ENCODE measurements at places on chromosomes 3 and 15.
A peak's percentile ranks its signal among the peaks of the same experiment; 100 is the strongest.

GRCh38 chr3:135023996-135024658 lies 229.1 kb downstream of the EPHB1 start:
- no peak for DNase-seq

DNA sequence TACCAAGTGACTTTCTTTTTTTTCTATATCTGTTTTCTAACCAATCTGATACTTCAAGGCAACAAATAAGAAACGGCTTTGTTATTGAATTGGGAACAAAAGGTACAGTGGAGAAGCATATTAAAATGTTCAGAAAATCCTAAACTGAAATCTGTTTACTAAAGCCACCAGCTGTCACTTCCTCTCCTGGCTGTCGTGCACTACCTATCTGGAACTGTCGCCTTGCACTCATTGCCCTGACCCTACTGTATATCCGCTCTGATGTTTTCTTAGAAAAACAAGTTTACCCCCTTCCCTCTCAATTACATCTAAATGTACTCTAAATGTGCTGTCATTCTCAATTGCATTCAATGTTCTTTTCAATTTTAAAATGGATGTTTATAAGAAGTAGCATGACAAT lies 439.8 kb upstream of the ARRDC4 start:
- no peak for DNase-seq

- DNase-seq = no peak
These were observed 950.7 kb upstream of the CFAP20DC start for GRCh38 chr3:60000311-60001105.

GRCh38 chr15:62150445-62150844 lies 14.6 kb downstream of the C2CD4B start:
- no peak for DNase-seq

- no peak for DNase-seq
These were observed 21.4 kb upstream of the NR2C2 start for GRCh38 chr3:14925729-14926591.

GRCh38 chr3:100117093-100117492 lies 2.8 kb upstream of the FILIP1L start:
- no peak for DNase-seq

DNA sequence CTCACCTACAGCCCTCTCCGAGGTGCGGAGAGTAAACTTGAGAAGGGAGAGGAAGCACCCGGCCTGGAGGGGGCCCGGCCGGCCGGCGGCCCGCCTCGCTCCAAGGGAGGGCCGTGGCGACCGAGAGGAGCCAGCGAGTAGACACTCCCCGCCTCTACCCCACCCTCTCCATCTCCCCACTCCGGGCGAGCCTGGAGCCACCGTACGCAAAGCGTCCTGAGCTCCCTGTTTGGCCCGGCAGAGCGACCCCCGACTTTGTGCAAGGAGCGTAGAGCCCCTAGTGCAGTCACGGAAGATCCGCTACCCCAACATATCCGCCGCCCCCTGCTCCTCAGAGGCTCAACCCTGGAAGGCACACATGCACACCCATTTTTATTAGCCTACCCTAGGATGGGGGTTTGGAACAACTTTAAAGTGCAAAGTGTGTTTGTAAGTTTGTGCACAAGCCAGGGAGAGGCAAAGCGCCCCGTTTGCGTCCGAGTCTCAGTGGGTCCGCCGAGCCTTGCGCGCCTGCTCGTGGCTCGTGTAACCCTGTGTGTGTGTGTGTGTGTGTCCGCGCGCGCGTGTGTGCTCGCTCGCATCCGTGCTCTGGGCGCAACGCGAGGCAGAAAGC lies 508 bp upstream of the SMAD6 start:
- DNase-seq = no peak

GRCh38 chr3:30319713-30320112 lies 286.7 kb upstream of the TGFBR2 start:
- DNase-seq = peak; percentile 60

DNA sequence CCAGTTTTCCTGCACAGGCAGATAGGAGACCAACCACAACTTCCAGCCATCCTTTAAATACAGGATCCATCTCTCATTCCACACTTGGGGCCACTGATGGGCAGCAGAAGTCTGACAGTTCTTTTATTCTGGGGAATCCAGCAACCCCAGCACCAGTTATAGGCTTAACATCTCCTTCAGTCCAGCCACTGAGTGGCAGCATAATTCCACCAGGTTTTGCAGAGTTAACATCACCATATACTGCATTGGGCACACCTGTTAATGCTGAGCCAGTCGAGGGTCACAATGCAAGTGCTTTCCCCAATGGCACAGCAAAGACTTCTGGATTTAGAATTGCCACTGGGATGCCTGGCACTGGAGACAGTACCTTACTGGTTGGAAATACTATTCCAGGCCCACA lies 2.9 kb downstream of the NPAP1 start:
- DNase-seq = no peak

- DNase-seq = peak; percentile 47
These were observed 134.1 kb upstream of the ARPP21 start for GRCh38 chr3:35505181-35505580.

GRCh38 chr3:23994244-23994569 lies 49.1 kb downstream of the NR1D2 start:
- DNase-seq = no peak

- DNase-seq = no peak
These were observed 7.5 kb upstream of the NR1I2 start for GRCh38 chr3:119774444-119774843.

GRCh38 chr3:78900426-78900825 lies 867.4 kb downstream of the ROBO1 start:
- DNase-seq = no peak

DNA sequence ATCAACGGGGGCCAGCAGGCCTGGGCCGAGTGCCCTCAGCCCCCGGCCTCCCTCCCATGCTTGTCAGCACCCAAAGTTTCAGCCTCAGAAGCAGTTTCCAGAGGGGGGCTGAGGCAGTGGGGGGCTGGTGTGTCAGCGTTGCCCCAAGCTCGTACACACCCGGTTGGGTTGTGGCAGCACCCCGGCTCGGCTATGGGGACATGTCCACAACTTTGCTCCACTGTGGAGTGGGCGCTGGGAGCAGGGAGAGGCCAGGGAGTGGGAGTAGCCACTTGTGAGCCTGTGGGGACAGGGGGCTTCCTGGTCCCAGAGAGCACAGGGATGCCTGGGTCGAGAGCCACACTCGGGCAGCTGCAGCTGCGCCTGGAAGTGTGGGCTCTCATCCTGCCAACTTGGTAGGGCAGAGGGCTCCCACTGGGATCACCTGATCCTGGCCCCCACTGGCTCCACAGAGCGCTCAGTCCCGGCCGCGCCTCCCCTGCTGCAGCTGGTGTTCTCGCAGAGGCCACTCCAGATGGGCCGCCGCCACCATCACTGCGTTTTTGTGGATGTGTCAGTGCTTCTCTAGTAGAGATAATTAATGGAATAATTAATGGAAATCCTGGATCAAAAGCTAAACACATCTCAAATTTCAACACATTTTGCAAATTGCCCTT lies 75.1 kb downstream of the NR1D2 start:
- no peak for DNase-seq

DNA sequence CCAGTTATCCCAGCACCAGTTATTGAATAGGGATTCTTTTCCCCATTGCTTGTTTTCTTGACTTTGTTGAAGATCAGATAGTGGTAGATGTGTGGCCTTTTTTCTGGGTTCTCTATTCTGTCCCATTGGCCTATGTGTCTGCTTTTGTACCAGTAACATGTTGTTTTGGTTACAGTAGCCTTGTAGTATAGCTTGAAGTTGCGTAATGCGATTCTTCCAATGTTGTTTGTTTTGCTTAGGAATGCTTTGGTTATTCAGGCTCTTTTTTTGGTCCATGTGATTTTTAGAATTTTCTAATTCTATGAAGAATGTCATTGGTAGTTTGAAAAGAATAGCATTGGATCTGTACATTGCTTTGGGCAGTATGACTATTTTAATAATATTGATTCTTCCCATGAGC lies 94.3 kb upstream of the CHMP2B start:
- DNase-seq = no peak

DNA sequence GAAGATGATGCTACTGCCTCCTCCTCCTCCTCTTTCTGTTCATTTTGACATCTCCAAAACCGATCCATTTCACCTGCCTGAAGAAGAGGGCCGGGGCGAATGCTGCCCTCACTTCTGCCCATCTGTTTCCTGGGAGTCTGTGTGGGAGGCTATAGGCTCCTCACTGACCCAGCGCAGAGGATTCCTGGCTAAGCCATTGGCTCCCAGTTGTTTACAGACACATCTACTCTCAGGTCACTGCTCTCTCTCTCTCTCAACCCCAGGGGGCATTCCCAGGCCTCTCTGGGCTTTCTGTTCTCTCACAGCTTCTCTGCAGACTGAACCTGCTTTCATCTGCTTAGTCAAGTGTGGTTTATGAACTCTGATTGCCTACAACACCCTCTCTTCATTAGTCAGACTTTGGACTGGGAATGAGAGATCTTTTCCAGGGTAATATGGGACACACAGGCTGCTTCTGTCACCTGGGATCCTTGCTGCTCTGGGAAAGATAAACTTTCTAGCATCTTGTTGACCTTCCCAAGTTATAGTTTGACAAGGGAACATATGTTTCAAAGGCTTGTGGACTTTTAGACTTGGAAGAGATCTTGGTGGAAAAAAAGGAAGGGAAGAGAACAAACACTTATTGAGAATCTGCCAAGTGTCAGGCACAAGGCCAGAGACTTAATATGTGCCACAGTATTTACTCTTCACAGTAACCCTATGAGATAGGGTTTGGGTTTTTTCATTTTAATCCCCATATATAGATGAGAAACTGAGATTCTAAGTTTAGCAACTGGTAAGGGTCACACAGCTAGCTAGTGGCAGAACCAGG lies 30.2 kb upstream of the USP3 start:
- DNase-seq = peak; percentile 92

- no peak for DNase-seq
These were observed 28.5 kb upstream of the APOD start for GRCh38 chr3:195612075-195612800.

DNA sequence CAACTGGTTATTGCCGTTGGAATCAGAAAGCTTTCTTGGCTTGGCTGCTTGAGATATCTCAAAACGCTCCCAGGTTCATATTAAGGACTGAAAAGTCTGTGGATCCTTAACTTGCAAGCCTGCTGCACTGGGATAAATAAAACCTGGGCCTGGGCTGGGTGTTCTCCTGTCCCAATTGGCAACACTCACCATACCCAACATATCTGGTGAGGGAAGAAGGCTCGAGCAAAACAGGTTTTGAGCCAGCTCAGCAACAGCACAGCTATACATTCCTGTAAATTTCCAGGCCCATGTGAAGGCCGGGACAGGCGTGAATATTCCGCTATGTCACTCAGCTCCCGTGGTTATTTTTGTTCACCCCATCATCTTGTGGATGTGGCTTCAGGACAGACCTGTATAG lies 169.0 kb upstream of the BCL6 start:
- DNase-seq = no peak

DNA sequence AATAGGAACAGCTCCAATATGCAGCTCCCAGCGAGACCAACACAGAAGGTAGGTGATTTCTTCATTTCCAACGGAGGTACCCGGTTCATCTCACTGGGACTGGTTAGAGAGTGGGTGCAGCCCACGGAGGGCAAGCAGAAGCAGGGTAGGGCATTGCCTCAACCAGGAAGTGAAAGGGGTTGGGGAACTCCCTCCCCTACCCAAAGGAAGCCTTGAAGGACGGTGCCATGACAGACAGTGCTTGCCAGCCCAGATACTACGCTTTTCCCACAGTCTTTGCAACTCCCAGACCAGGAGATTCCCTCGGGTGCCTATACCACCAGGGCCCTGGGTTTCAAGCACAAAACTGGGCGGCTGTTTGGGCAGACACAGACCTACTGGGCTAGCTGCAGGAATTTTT lies 576.9 kb upstream of the NECTIN3 start:
- DNase-seq = no peak

DNA sequence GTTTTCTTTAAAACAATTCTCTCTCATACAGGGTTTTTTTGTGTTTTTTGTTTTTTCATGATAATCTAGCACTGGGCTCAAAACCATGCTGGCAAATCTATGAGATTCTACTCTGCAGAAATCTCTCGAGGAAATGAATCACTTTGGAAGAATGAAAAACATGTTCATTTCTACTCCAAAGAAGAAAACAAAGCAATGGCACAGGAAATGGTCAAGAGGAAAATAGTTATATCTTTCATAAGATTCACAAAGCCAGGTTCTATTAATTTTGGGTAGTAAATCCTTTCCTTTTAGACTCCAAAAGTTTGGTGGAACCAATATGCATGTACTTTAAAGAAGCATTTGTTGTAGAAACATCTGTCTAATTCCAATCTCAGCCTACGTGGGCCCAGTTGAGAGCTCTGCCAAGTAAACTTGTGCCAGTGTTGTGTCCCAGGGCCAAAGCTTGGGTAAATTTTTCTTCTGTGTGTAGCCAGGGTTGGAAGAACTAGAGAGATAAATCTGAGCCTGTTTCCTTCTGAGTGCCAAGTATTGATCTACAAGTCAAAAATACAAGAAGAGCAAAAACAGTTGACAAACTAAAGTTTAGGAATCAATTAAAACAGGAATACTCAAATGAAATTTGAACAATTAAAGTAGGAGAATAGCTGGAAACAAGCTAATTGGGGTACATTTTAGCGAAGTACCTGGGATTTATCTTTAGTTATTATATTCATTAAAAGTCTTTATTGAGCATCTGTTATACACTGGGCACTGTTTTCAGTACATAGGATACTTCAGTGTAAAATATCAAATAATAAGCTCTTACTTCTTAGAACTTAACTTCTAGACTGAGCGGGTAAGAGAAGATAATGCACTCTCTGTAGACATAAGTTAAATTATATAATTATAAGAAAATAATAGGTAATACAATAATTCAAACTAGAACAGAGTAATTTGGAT lies 657.5 kb upstream of the NECTIN3 start:
- no peak for DNase-seq

DNA sequence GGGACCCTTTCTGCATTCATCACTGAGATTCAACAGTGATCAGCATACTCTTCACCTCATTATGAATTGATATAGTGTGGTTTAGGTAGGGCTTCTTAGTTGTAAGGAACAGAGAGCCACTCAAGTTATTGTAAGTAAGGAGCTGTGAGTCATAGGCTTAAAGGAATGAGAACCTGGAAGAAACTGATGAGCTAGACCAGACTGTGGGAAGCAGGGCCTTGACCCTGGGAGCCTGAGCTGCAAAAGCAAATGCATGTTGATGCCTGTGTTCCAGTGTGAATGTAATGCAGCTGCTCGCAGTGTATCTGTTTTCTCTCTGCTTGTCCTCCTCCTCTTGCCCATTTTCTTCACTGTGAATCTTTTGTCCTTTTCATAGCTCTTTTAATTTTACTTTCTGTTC lies 13.6 kb downstream of the ZKSCAN7 start:
- no peak for DNase-seq
